T-helper 2 cell treated with Interferon-gamma antibody and Interleukin-4, amounts not matched to agents 100 ng/mL and 5 ng/mL, for 36 hours (primary cell): ENCODE measurements at places on chromosomes 6 and 20. TPM values are rescaled to one million over a fixed set of nuclear protein-coding genes. Genes with fewer than 3 reads are reported as not detected.

Gene CD93
- total RNA-seq: 4.3 and 5.0 TPM in 2 replicates

Gene TAP1
- total RNA-seq: 416 and 426 TPM in 2 replicates

Gene SLC44A4
- total RNA-seq: not detected in 2 replicates

Gene PHACTR1
- total RNA-seq: 0.11 and 0.91 TPM in 2 replicates

Gene OPRL1
- 0.70 and 0.89 TPM in 2 replicates for total RNA-seq

Gene CAP2
- not detected in 2 replicates for total RNA-seq

Gene YTHDF1
- total RNA-seq: 42.4 and 42.6 TPM in 2 replicates

Gene RUNX2
- total RNA-seq: 34.7 and 39.3 TPM in 2 replicates

Gene RAET1G
- total RNA-seq: not detected in 2 replicates

Gene PHIP
- 34.2 and 35.7 TPM in 2 replicates for total RNA-seq

Gene MAFB
- 0.05 and 0.18 TPM in 2 replicates for total RNA-seq

Gene PRL
- not detected in 2 replicates for total RNA-seq

Gene GHRH
- not detected in 2 replicates for total RNA-seq

Gene VGLL2
- not detected in 2 replicates for total RNA-seq

Gene NAPB
- total RNA-seq: 11.9 and 12.2 TPM in 2 replicates

Gene PRND
- total RNA-seq: not detected in 2 replicates

Gene SLC26A8
- not detected in 2 replicates for total RNA-seq

Gene MOG
- total RNA-seq: not detected in 2 replicates

Gene SCAND1
- total RNA-seq: 35.4 and 37.9 TPM in 2 replicates

Gene FRK
- 0.05 and 0.14 TPM in 2 replicates for total RNA-seq

Gene GNAS-AS1
- 1.4 and 1.7 TPM in 2 replicates for total RNA-seq

Gene IL20RA
- not detected in 2 replicates for total RNA-seq

Gene TPBG
- total RNA-seq: not detected in 2 replicates

Gene AVP
- not detected in 2 replicates for total RNA-seq

Gene TFAP2D
- total RNA-seq: not detected in 2 replicates

Gene OTOR
- total RNA-seq: not detected in 2 replicates

Gene GNAS
- 738 and 772 TPM in 2 replicates for total RNA-seq

Gene SIRPG
- total RNA-seq: 65.4 and 68.0 TPM in 2 replicates

Gene THEMIS
- 44.6 and 48.1 TPM in 2 replicates for total RNA-seq

Gene ABHD16B
- total RNA-seq: not detected in 2 replicates
